NCI-H460 (cell line): ENCODE measurements at places on chromosomes 6 and 20.
A peak's percentile ranks its signal among the peaks of the same experiment; 100 is the strongest.

- DNase-seq: no peak
Measured at GRCh38 chr6:139927236-139927635, 552.8 kb upstream of the CITED2 start.

DNA sequence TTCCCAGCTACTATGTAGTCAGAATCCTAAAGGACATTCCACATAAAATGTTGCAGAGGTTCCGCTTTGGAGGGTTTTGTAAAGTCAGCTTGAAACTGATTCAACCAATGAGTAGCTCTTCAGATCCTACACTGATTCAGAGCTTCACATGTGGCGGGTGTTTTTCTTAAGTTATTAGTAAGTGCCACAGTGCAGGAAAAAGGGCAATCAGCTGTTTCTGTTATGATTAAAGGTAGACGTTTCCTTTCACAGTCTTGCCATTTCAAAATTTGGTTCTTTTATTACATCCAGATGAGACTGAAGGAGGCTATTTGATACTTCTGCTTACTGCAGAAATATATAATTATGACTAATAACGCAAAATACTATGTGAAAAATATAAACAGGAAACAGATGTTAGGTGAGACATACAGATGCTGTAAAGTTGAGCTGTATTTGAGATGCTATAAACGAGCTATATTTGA is 443.9 kb downstream of the CDKAL1 start:
- no peak for DNase-seq

DNA sequence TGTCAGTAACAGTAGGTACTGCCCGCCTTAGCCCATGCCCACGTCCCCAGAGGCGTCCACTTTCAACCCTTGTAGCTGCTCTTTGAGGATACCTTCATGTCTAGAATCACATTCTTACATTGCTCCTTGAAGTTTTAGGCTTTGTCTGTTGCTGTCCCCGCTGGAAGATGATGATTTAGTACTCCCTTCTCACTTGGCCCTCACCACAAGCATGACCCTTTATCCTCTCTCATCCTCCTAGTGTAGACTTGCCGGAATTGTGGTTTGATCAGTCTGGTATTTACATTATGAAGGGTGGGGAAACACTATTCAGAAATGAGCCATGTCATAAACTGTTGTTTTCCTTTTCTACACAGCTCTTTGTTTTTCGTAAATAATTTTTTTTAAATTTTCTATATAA is 87.4 kb downstream of the ARID1B start:
- DNase-seq: no peak

GRCh38 chr6:9131616-9132015 is 696.3 kb upstream of the SLC35B3 start:
- DNase-seq: peak; percentile 82

DNA sequence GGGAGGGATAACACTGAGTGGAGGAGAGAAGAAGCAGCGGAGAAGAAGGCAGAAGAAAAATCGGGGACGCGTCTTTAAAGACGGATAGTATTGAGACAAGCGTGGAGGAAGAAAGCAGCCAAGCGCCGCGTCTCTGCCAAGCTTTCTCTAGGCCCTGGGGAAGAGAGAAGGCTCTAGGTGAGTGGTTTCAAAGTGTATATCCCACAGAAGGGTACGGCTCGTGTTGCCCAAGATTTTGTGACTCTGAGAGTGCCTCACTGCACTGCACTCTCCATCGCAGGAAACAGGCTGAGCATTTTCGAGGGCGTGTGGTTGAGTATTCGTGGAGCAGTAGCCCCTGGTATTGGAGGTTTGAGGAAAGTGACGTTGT is 185.4 kb downstream of the TRIM27 start:
- no peak for DNase-seq

DNA sequence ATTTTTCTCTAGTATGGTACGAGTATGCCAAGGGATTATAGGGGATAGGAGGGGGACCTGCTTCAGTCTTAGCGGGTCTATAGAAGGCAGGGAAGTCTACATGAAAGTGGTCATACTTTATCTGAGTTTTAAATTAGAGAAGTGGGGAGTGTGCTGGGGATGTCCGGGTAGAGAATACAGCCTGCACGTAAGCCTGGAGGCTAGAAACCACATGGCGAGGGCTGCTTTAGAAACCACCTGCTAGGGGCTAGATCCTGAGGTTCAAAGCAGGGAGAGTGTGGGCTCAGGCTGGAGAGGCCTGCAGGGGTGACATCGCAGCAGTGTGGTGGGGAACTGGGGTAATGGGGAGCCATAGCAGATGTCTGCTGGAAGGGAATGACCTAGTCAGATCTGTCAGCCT is 85.2 kb downstream of the VEGFA start:
- DNase-seq: no peak

DNA sequence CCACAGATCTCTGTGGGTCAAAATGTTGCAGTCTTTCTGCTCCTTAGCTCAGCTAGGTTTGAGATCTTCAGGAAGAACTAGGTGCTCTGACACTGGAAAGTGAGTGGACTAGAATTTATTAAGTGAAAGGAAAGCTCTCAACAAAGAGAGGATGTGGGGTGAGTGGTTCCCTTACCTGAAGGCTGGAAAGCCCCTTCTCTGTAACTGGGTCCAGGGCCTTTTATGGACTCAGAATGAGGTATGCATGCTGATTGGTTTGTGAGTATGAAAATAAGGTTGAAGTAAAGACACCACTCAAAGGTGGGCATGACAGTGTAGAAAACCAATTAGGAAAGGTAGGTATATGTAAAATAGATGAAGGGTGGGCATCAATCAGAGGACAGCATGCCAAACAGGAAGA is 485.5 kb downstream of the CD109 start:
- no peak for DNase-seq

DNA sequence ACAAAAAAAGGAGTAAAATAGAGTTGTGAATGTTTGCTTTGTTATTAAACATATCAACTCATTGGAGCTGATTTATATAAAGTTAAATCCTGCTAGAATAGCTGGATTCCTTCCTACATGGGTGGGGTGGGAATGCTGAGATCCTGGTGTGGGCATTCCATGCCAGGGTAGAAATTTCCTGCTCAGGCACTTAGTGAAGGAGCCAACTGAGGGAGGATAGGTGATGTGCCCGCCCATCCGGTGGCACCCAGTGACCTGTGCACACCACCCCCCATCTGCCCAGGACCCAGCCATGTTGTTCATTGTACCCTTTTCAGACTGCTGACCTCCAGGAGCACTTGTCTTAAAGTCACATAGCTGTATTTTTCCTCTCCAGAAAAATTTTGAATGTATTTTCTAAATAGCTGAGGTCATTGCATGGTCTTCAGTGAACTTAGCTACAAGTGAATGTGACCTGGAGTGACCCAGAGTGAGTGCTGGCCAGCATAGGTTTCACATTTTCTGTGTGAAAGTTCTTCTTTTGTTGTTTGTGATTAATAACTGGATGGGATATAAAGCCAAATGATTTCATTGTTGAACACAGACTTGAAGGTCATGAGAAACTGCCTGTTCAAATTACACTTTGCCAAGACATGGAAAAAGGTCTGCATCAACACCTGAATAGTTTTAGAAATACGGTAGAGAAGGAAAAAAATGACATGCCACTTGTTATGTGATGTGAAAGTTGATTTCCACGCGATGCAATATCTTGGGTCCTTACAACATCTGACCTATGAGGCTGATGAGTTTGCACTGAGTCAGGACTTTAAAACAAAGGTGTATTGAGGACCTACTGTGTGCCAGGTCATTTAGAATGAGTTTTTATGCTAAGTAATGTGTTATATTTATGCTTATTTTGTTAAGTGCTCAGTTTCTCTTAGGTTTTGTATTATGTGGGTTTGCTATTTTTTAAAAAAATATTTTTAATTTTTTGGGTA is 77.2 kb downstream of the UTRN start:
- no peak for DNase-seq

- DNase-seq: no peak
Measured at GRCh38 chr20:51758978-51759544, 9.1 kb downstream of the ATP9A start.

DNA sequence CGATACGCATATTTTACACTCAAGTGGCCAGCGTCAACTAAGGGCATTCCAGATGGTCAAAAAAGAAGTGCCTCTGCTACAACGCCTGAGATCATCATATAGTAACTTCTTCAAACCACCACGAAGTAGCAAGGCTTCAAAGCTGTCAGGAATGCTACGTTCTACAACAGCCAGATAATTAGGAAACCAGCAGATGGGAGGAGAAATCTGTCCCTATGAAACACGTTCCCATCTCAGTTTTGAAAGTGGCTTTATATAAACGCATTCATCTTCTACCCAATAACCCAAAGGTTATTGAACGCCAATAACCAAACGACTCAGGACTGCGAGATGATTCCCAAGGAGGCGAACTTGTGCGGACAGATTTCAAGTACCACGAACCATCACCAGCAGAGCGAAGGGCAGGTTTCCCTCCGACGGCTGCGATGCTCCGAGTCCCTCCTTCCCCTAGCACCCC is 1.2 kb downstream of the ABHD12 start:
- no peak for DNase-seq

- DNase-seq: no peak
Measured at GRCh38 chr20:42588847-42589246, 600.9 kb downstream of the PTPRT start.

DNA sequence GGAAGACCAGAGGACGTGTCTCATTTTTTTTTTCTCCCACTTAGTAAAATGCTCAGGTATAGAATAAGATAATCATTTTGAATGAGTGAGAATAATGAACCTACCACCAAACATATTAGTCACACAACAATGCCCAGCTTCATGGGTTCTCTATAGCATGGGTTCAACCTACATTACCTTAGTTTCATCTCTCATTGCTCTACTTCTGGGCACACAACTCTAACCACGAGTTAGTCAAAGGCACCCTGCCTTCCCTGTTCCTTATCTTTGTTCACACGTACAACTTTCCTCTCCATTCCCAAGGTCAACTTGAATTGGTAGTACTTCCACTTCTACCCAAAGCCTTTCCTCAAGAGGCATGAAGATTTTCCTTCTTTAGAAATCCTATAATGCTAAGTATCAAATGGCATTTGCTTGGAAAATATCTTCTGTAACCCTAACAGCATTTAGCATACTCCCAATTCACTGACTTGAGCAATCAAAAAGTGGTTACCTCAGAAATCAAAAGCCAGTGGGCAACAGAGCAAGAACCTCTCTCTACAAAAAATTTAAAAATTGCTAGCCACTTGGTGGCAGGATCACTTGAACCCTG is 20.9 kb downstream of the DEK start:
- DNase-seq: no peak

DNA sequence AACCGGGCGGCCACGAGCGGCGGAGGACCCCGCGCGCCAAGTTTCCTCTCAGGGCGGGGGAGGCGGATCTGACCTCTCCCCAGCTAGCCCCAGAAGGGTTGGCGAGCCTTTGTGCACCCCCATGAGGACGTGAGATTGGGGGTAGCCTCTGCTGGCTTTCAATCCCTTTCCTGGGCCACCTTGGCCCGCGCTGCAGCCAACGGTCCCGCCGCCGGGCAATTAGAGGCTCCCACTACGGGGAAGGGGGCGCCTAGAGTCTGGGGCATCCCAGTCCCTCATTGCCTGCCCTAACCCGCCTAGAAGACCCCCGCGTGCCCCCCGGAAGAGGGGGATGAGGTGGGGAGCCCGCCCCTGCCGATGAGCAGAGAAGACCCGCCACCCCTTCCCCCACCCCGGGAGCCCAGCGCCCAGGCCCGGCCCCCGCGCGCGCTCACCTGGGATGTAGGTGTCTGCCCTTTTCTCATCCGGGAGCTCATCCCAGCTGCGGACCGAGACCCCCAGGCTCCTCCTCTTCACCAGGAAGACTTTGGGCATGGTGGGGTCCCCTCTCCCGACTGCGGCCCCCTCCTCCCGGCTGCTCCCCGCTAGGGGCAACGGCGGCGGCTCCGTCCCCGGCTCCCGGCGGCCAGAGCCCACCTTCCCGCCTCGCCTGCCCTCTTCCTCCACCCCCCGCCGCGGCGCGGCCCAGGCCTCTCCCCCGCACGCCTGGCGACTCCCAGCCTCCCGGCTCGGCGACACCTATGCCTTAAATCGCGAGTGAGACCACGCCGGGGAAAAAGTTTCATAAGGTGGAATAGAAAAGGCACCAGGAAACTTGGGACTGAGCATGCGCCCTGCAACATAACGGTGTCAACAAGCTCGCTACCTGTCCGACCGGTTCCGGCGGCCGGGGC is at the start of gene OVOL2:
Gene OVOL2 (minus strand): TSS at position 816 of the 893 bp plus-strand sequence. CDS start 282 bp downstream, at position 534.
- DNase-seq: no peak

DNA sequence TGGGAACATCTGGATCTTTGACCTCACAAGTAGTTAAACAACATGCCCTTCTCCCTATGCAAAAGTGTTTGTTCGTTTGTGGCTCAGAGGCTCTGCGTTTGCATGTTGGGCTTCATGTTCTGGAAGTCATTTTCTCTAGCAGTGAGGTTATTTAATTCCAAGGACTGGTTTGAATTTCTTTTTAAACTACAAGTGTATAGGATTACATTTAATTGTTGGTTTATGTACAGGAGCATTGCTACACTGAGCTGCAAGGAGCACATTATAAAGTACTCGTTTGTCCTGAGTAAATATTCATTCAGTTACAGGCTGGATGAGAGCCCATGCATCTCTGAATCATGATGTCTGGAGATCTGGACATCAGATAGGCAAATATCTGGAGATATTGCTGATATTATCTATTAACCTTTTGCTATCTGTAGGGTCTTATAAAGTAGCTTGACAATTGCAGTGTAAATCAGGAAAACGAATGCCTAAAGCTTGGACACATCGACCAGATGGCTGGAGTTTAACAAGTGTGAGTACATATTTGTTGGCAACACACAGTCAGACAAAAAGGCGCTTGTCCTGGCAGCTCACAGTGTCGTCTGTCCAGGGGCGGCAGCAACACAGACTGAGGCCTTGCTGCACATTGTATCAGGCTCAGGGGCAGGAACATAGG is 84.6 kb downstream of the PDE7B start:
- no peak for DNase-seq

- no peak for DNase-seq
Measured at GRCh38 chr20:38842026-38842425, 36.5 kb downstream of the PPP1R16B start.

DNA sequence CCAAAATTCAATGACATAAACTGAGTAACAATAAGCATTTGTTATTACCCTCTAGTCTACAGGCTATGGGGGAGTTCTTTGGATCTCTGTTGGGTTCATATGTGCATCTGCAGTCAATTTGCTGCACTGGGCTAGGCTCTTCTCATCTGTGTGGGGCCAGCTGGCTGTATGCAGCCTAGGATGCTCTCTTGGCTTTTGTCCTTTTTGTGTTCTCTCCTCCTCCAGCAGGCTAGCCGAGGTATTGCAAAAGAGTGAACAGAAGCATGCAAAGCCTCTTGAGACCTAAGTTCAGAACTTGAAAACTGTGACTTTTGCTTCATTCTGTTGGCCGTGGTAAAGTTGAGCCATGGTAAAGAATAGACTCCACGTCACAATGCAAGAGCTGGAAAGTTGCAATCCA is 62.8 kb upstream of the FOXO3 start:
- peak; percentile 24 for DNase-seq
